ENCODE measurements at places on chromosomes 6 and 20.

DNA sequence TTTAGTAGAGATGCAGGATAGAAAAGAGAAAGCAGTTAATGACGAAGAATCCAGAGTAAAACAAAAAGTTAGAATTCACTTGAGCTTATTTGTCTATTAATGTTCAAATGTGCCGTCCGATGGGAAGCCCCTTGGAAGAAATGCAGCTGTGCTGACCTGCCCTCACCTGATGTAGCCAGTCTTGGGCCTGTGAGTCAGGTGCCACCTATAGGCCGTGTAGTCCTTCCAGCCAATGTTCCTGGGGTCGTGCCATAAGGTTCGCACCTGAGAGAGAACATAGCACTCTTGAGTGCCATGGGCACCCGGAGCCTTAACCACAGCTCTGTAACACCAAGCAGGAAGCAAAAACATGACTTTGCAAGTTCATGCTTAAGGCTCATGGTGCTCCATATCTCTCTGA, 32.4 kb downstream of the THBS2 start:
- no peak for DNase-seq

- no peak for DNase-seq
Observed at GRCh38 chr20:48962976-48963771, 41.7 kb downstream of the ARFGEF2 start.

- DNase-seq: no peak
Observed at GRCh38 chr20:24769878-24770627, 179.0 kb upstream of the CST7 start.

DNA sequence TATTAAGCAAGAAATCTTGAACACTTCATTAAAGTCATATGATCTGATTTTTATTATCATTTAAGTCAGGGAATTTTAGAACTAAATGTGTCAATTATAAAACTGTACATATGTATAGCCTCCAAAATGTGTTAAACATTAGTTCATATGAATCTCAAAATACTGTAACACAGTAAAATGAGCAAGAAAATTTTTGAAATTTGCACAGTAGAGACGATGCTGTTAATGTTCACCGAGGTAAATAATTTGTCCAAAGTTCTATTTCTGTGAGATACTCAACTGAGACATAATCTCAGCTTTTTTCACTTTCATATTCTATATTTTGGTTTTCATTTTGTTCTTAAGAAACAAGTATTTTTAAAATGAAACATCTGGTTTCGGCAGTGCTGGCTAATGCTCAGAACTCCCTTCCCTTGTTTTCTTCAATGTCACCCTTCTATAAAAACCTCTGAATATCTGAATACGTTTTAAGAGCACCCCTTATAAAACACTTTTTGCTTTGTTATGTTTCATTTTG, 353.1 kb downstream of the LAMA2 start:
- no peak for DNase-seq

- no peak for DNase-seq
Observed at GRCh38 chr6:42032366-42032765, 18.0 kb upstream of the TAF8 start.

All from forelimb muscle (tissue), 1 donor.